ENCODE measurements at places on chromosomes 1 and 21.

DNA sequence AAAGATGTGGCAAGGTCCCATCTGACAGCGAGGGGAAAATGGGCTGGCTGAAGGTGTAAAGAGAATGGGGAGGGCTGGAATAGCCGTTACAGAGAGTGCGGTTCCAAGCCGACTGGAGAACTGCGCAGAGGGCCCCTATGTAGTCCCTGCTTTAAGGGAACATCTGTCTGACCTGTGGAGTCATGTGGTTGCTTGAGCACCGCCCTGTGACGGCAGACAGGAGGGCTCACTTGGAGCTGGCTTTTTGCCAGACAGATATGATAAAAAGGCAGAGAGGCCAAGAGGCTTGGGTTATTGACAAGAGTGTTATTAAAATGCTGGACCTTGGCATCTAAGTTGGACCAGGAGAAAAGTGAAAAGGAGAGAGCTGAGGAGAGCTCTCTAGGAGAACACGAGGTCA lies 5.9 kb upstream of the PTPRF start:
- peak; percentile 68 for DNase-seq

DNA sequence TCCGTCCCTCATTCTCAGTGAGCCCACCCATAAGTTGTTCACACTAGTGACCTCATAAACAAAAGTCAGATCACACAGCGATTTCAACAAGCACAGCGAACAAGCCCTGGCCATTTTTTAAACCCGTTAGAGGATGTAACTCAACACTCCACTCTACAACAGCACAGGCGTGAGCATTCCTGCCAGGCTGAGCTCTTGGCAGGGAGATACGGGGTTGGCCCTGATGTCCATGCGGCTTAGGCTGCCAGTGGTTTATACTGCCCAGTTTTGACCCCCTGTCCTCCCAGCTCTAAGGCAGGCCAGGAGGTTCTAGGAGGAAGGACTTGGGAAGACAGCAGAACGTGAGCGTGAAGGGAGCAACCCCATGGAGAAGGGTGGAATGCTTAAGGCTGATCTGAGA lies 35.0 kb downstream of the PARP1 start:
- no peak for DNase-seq

DNA sequence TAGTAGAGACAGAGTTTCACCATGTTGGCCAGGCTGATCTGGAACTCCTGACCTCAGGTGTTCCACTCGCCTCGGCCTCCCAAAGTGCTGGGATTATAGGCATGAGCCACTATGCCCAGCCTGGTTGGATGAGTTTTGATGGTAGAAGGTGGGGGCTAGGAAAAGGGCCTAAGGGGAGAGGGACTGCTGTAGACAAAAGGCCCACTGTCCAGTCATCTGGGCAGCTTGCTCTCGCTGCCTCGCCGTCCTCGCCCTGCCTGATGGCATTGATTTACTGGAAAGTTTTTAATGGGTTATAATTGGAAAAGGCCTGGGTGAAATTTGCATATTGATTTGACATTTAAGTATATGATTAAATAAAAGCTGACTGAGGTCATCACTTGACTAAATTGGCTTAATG lies 175.1 kb upstream of the CSF3R start:
- DNase-seq, result no peak

DNA sequence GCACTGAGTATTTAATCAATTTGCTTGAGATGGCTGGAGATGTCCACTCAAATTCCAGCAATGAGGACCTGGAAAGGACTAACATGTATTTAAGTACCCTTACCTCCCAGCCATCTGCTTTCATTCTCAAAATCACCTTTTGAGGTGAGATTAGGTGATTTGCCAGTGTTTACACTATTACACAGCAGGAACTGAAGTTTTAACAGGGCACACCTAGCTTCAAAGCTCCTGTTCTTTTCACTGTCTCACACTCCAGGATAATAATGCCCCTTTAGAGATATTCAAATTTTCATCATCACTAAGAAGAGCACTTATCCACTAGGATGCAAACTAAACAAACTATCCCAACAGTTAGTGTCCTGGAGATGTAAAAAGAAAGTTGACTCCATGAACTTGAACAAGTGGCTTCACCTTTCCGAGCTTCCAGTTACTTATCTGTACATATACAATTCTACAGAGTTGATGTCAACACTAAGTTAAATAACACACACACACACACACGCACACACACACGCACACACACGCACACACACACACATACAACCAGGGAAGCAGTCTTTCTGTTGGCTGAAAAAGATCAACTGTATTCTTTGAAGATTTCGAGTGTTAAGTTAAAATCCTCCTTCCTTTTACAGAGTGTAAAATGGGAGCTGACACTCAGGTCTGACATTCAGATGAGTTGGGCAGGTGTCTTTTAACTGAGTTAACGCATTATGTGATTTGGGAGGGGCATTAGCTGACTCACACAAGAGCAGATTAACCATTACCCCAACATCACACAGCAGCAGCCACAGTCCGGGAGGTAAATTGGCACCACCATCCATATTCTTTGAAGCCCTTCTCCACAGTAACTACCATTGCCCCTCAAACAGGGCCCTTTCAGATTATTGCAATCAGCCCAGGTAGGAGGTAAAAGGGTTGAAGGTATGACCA lies 15.5 kb upstream of the JAK1 start:
- no peak for DNase-seq

DNA sequence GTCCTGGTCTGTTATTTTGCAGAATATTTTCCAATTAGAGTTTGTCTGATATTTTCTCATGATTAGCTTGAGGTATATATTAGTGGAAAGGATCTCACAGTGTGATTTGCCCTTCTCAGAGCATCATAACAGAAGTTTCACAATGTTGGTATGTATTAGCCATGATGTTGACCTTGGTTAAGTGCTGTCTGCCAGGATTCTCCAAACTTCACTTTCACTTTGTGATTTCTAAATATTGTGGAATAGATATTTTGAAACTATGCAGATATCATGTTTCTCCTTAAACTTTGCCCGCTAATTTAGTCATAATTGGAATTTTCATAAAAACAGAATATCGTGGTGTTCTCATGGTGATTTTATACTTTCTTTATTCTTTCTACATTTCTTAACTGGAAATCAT lies 98.0 kb upstream of the DEPDC1 start:
- DNase-seq, result no peak

All from hematopoietic multipotent progenitor cell treated with erythropoietin and hydrocortisone succinate and interleukin-3 and kit ligand, for 4 days (in vitro differentiated cells).